ENCODE measurements at places on chromosomes 1 and 21.

- DNase-seq: no peak
Measured at GRCh38 chr1:11383553-11384169, 95.3 kb upstream of the DISP3 start.

- no peak for DNase-seq
Measured at GRCh38 chr1:222654849-222655248, 37.0 kb downstream of the MIA3 start.

DNA sequence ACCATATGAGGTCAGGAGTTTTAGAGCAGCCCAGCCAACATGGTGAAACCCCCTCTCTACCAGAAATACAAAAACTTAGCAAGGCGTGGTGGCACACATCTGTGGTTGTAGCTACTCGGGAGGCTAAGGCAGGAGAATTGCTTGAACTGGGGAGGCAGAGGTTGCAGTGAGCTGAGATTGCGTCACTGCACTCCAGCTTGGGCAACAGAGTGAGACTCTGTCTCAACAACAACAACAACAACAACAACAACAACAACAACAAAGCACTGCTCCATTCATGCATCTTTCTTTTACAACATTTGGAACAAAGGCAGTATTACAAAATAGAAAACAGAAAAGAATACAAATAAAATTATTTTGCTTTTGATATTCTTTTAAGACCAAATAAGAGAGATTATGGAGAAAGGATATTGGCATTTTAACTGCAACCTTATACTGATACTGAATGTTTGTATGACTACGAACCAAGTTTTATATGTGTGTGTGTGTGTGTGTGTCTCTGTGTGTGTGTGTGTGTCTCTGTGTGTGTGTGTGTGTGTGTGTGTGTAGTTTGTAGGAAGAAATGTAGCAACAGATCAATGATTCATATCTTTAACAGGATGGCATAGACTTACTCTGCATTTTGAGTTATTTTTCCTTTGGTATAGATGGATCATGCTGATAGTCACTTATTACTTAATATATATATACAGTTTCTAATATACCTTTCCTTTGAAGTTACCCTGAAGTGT, 24.6 kb downstream of the ATF6 start:
- DNase-seq: no peak

- peak; percentile 35 for DNase-seq
Measured at GRCh38 chr1:31181515-31182343, 58.0 kb downstream of the NKAIN1 start.

GRCh38 chr1:180951836-180952656, 39.3 kb downstream of the KIAA1614 start:
- DNase-seq: no peak

DNA sequence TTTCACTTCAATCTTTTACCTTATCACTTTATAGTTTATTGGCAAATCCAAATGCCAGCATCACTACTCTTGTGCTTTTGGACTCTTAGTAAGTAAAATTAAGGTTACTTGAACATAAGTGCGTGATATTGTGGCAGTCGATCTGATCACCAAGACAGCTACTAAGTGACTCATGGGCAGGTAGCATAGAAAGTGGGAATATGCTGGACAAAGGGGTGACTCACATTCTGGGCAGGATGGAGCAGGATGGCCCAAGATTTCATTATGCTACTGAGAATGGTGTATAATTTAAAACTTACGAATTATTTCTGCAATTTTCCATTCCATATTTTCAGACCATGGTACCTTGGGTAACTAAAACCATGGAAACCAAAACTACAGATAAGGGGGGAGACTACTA, 120.2 kb downstream of the ROR1 start:
- peak; percentile 58 for DNase-seq

DNA sequence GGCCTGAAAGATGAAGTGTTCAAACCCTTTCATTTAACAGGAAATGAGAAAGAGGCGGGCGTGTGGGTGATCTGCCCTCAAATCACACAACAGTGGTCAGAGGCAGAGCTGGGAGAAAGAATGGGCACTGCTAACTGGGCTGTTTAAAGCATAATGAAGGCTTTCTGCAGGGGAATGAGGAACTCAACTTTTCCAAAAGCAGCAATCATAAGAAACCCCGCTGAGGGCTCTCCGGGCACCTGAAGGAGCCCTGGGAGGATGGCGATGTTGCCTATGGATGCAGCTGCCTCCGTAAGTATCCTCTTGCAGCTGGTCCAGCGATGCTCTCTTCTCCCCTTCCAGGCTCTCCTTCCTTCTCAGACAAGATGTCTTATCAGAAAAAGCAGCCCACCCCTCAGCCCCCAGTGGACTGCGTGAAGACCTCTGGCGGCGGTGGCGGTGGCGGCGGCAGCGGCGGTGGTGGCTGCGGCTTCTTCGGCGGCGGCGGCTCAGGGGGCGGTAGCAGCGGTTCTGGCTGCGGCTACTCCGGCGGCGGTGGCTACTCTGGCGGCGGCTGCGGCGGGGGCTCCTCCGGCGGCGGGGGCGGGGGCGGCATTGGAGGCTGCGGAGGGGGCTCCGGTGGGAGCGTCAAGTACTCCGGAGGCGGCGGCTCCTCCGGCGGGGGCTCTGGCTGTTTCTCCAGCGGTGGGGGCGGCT, 1.2 kb downstream of the LORICRIN start:
- no peak for DNase-seq

DNA sequence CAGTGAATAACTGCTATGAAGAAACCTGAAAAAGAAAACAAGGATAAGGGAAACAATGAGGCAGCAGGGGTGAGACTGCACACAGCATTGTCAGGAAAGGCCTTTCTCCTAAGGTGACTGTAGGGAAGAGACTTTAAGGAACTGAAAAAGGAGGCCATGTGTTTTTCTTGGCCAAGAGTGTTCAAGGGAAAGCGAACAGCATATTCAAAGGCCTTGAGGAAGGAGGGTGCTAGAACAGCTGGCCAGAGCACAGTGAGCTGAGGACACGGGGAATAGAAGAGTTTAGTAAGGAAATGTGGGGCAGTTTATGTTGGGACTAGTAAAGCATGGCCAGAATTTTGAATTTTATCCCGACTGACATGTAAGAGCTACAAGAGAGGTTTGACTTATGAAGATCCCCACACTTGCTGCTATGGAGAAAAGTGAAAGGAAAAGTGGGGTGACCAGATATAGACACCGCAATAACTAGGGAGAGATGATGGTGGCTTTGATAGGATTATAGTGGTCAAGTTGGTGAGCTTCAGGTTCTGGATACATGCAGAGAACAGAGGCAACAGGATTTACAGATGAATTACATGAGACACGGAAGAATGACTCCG, 1.4 kb downstream of the RWDD2B start:
- no peak for DNase-seq

GRCh38 chr1:192225703-192226102, 67.4 kb downstream of the RGS18 start:
- DNase-seq: no peak

DNA sequence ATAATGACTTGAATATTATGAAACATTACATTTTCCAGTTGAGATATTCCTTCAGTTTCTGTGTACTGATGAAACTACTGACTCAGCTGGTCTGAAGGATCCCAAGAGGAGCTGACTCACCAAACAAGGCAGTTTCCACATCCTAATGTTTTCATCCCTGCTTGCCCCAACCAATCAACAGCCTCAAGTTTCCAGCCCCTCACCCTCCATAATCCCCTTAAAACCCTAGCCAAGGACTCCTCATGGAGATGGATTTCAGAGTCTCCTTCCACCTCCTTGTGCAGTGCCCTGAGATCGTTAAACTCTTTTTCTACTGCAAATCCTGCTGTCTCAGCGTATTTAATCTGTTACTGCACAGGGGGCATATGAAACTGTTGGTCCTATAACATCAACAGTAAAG, 83.1 kb upstream of the HAO2 start:
- no peak for DNase-seq

DNA sequence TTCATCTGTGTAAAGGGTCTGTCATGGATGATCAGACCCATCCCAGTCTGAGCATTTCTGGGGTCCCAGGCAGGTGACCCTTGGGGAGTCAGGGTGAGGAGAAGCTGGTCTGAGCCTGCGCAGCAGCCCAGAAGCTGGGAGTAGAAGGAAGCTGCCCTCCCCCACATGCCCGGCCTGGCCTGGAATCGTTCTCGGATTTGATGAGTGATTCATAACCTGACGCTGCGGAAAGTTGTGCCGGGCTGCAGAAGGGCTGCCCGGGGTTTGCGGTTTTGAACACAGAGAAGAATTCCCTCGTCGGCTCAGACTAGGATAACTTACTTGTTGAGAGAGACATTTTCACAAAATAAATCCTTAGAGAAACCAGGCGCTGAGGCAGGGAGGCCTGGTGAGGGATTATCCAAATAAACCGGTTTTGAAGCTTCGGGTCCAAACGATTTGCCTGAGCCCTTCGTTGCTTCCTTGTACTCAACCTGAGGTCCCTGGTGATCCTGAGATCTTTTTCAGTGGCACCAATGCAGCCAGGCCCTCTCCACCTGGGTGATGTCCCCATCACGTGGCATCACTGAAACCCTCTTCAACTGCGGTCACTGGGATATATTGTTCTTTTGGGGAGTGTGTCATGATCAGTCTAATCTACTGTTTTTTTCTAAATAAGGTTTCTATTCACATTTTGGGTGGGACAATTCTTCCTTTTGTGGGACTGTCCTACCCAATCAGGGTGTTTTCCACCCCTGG, 29.2 kb downstream of the EPHB2 start:
- no peak for DNase-seq

DNA sequence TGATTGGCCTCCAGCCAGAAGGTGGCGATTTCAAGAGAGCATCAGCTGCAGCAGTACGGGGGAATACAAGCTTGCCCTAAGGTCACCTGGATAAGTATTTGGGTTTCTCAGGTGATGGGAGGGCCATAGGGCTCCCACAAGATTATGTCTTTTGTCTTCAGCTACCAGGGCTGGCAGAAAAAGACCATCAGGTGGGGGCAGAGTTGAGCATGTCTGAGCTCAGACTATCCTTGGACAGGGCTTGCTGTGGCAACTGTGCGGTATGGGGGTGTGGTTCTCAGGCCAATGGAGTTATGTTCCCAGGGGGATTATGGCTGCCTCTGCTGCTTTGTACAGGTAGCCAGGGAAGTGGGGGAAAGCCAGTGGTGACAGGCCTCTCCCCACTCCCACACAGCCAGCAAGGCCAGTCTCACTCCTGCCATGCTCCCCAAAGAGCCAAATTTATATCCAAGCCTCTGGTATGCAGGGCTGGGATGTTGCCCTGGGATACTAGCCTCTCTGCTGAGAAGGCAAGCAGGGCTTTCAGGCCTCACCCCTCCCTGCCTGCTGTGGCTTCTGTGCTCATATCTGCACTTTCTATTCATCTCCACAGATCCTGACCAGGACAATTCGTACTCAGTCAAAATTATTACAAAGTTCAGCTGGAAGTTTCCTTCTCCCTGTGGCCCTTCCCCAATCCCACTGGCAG, 26.6 kb upstream of the CD84 start:
- no peak for DNase-seq

GRCh38 chr1:6967431-6968111, 182.3 kb downstream of the CAMTA1 start:
- DNase-seq: no peak

GRCh38 chr1:3588395-3588794, 22.9 kb downstream of the MEGF6 start:
- no peak for DNase-seq

GRCh38 chr1:20492751-20493150, 6.7 kb upstream of the CAMK2N1 start:
- DNase-seq: no peak

DNA sequence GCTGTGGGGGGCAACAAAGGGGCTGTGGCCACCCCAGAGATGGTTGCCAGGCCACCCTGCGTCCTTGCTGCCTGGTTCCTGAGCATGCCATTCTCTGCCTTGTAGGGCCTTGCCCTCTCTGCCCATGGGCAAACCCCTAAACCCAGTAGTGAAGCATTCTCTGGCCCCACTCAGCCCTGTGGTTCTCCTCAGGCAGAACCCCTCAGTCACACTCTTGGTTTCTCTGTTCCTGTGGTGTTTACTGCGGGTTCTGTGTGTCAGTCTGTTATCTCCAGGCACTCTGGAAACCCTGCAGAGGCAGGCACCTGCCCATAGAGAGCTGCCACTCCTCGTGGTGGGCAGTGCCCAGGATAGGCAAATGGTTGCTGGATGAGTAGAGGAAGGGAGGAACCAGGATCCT, 41.1 kb upstream of the IL19 start:
- DNase-seq: no peak

- DNase-seq: no peak
Measured at GRCh38 chr1:166170726-166171125, 3.9 kb upstream of the FAM78B start.

- DNase-seq: no peak
Measured at GRCh38 chr1:28926629-28927265, 12.4 kb downstream of the EPB41 start.

DNA sequence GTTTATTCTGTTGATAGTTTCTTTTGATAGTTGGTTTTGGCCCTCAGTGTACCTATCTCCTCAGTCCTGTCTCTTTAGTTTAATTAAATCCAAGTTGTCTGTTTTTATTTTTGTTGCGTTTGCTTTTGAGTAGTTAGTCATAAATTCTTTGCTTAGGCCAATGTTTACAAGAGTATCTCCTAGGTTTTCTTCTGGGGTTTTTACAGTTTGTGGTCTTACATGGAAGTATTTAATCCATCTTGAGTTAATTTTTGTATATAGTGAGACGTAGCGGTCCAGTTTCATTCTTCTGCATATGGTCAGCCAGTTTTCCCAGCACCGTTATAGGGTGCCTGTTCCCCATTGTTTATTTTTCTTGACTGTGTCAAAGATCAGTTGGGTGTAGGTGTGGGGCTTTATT, 139.4 kb downstream of the POU2F1 start:
- no peak for DNase-seq

GRCh38 chr21:33383056-33383888, 19.9 kb upstream of the IFNGR2 start:
- peak; percentile 75 for DNase-seq

- no peak for DNase-seq
Measured at GRCh38 chr21:36694031-36694515, 4.8 kb upstream of the SIM2 start.

DNA sequence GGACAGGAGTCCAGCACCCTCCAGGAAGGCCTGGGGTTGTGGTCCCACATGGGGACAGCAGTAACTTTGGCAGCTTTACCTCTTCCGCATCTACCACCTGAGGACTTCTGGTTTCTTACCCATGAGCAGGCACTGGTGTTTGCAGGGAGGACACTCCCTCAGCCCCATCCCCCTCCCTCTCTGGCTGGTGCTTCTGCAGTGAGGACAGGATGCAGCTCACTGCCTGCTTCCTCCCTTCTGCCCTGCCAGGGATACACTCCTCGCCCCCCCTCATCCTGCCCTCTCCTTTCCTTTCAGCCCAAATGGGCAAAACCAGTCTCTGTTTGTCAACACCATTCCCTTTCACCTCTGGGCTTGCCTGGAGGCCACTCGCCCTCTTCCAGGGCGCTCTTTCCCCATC, 62.4 kb downstream of the KIRREL1 start:
- no peak for DNase-seq
